ENCODE measurements at places on chromosomes 16 and 17.

- no peak for DNase-seq
Observed at GRCh38 chr17:750431-751037, 1.5 kb downstream of the GEMIN4 start.

DNA sequence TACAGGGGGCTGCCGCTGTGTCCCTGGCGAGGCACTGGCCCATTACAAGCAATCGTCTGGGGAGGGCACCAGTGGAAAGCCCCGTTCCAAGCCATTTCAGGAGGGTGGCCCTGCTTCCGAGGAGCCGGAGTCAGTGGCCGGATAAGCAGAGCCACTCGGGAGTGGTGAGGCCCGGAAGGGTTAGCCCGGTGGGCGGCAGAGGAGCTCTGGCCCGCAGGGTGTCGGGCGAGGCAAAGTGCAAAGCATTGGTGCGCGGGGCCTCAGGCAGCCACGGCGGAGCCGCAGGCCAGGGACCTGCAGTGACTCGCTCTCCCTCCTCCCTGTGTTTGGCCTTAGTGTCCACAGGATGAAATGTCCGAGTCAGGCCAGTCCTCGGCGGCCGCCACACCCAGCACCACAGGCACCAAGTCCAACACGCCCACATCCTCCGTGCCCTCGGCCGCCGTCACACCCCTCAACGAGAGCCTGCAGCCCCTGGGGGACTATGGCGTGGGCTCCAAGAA lies 24.6 kb downstream of the NME3 start:
- no peak for DNase-seq

DNA sequence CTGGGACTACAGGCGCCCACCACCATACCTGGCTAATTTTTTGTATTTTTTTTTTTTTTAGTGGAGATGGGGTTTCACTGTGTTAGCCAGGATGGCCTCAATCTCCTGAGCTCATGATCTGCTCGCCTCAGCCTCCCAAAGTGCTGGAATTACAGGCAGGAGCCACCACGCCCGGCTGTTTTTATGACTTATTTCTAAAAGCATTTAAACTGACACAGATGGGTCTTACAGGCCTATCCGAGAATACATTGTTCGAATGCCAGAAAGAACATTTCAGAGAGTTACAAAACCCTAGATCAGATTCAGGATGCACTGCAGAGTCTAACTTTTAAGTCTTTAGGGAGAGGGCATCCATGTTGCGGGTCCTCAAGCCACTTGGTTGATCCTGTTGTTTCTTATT lies 234.7 kb upstream of the MAF start:
- no peak for DNase-seq

GRCh38 chr16:22217890-22218730 lies 12.0 kb downstream of the EEF2K start:
- DNase-seq = no peak

GRCh38 chr16:495127-495748 lies 32.3 kb upstream of the CAPN15 start:
- DNase-seq = no peak

DNA sequence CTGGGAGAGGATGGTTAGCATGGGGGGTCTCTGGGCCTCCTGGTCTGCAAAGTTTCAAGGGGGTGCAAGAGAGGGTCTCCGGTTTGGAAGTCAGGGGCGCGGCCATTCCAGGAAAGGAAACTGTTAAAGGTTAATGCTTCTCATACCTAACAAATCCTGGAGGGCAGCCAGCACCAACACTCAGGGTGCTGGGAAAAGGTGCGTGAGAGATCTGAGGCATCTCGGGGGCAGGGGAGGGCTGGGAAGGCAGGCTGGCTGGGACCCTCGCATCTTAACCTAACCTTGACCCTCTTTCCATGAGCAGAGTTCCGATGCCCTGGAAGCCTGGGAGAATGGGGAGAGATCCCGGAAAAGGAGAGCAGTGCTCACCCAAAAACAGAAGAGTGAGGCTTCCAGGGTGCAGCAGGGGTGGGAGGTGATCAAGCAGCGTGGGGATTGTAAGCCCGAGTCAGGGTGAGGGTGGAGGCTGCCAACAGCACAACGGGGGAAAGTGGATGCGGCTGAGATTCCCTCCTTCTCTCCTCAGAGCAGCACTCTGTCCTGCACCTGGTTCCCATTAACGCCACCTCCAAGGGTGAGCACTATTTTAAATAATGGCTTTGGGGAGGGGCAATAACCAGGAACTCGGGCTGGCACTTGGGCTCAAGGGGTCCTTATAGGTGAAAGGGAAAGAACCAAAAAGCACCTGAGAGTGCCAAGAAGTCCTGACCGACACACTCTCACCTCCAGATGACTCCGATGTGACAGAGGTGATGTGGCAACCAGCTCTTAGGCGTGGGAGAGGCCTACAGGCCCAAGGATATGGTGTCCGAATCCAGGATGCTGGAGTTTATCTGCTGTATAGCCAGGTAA lies 996 bp downstream of the TNFSF13 start:
- DNase-seq = no peak

DNA sequence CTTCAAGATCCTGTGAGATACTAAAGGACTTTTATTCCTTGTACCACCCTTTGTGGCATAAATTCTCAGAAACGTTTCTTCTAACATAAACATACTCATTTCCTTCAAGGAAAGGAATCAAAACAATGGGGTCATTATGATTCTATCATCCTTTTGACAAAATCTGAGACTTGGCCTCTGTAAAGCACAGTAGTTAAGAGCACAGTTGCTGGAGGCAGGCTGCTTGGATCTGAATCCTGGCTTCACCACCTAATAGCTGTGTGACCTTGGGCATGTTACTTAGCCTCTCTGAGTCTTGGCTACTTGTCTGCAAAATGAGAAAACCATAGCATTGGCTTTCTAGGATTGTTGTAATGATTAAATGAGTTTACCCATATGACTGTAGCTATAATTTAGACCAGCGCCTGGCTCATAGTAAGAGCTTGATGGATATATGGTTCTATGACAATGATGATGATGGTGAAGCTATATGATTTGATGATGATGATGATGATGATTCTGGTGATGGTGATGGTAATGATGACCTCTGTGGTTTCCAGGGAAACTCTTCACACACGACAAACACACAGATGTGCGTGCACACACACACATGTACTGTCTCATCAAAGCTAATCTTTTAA lies 6.1 kb upstream of the KRT31 start:
- no peak for DNase-seq

DNA sequence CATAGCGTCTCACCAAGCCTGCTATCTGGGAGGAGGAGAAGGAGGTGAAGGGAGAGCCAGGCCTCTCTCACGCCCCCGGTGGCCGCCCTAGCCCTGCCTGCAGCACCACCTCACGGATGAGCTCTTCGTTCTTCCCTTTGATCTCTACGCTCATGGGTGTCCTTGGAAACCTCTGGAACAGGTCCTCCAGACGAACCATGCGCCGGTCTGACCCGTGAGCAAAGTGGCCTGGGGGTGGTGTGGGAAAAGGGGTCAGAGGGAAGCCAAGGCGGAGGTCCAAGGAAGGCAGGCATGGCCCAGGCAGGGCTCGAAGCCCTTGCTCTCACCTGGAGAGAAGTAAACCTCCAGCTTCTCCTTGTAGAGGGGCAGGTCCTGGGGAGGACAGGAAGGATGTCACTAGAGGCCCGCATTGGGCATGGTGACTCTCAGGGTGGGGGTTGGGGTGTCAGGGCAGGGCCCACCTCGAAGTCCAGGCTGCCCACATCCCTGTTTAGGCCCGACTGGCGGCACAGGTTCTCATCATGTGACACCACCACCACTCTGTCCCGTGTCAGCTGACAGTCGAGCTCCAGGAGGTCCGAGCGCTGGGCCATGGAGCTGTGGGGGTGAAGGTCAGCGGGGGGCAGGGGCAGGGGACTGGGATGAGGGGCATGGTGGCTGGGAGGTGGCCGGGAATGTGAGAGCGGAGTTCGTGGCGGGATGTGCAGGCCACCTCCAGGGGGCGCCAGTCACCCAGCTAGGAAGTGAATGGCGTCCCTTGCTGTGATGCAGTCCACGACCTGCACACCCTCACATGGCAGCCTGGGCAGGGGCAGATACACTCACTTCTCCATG lies 923 bp downstream of the GDPD3 start:
- peak; percentile 42 for DNase-seq

DNA sequence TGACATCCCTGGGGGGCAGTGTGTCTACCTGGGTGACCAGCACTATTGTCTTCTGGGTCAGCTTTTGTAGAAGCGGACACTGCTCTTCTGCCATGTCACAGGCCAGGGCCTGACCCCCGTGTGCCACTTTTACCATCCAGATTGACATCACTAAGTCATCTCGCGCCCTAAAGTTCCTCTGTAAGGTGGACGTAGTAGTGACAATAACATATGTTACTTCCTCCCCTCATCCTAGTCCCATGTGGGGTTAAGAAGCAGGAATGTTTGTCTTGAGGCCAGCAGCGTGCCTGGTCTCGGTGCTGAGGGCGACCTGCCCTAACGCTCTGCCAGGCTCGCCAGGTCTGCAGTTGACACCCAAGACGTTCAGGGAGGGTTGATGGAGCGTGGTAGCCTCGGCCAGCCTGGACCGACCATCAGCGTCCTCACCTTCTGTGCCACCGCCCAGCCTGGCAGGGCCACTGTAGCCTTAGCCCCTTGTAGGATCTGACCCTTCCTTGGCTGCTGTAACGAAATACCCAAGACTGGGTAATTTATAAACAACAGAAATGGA lies 20.7 kb downstream of the GAA start:
- no peak for DNase-seq

- DNase-seq = no peak
Observed at GRCh38 chr17:80364091-80364691, 50.8 kb upstream of the ENDOV start.

- DNase-seq = no peak
Observed at GRCh38 chr17:77679589-77679988, 278.9 kb upstream of the TNRC6C start.

- DNase-seq = no peak
Observed at GRCh38 chr17:74446551-74447500, 14.9 kb downstream of the GPRC5C start.

DNA sequence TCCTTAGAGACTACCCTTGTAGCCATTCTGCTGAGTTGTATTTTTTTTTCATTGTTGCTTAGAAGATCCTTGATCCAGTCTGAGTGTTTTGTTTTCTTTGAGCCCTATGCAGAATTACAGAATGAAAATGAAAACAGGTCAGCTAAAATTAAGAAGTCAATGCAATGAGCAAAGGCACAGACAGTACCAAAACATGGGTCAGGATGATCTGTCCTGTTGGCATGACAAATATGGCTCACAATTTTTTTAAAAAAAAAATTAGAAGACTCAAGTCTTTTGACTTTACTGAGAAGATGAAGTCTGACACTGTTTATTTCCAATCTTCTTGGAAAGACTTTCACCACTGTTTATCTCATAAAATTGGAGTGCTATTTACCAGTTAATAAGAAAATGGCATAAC lies 32.4 kb downstream of the KCNJ16 start:
- DNase-seq = no peak

DNA sequence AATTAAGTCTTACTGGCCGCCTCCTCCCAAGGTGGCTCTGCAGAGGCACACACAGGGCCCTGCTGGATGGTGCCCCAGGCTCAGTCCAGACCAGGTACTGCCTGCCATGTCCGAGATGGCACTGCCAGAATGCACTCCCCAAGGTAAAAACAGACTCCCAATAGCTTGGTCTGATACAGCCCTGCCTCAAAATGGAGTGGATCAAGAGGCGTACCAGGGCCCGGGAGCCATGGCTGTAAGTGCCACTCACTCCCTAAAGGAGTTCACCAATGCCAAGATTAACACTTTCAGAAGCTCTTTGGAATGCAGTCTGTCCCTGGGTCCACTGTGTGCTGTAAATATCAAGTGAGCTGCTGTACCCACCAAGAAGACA lies 576 bp upstream of the MYO18A start:
- DNase-seq = no peak

DNA sequence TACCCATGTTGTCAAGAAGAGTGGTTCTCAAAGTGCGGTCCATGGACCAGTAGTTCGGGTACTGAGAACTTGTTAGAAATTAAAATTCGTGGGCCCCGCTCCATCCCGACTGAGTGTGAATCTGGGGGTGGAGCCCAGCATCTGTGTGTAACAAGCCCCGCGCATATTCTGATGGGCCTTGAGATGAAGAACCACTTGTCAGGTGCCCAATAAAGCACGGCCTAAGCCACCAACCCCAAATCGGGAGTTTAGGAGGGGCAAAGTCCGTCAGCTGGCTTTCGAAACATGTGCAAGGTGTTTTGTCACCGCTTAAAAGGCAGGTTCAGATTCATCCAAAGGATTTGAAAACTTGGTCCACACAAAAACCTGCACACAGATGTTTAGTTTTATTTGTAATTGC lies 29.5 kb downstream of the PSMD12 start:
- no peak for DNase-seq

- no peak for DNase-seq
Observed at GRCh38 chr17:49003557-49004511, 6.6 kb downstream of the IGF2BP1 start.

DNA sequence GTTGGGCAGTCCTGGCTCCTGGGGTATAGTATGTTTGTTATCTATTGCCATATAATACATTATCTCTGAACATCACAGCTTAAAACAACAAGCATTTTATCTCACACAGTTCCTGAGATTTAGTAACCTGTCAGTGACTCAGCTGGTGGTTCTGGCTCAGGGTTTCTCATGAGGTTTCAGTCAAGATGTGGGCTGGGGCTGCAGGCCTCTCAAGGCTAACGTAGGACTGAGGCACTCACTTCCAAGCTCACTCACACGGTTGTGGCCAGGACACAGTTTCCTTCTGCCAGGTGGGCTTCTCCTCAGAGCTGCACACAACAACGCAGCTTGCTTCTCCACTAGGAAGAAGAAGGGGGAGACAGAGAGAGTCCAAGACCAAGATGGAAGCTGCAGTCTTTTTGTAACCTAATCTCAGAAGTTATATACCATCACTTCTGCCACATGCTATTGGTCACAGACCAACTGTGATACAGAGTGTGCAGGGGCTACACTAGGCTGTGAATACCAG lies 10.3 kb upstream of the MED13 start:
- DNase-seq = no peak

DNA sequence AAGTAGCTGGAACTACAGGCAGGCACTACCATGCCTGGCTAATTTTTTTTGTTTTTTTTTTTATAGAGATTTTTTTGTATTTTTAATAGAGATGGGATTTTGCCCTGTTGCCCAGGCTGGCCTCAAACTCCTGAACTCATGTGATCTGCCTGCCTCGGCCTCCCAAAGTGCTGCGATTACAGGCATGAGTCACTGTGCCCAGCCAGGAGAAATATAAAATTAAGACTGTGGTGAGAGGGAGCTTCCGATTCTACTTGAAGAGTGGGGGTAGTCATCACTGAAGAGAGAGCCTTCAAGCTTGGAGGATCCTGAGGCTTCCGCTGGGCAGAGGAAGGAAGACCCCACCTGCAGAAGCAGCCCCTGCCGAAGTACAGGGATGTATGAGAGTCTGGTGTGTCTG lies 34.4 kb upstream of the RGS9 start:
- no peak for DNase-seq

DNA sequence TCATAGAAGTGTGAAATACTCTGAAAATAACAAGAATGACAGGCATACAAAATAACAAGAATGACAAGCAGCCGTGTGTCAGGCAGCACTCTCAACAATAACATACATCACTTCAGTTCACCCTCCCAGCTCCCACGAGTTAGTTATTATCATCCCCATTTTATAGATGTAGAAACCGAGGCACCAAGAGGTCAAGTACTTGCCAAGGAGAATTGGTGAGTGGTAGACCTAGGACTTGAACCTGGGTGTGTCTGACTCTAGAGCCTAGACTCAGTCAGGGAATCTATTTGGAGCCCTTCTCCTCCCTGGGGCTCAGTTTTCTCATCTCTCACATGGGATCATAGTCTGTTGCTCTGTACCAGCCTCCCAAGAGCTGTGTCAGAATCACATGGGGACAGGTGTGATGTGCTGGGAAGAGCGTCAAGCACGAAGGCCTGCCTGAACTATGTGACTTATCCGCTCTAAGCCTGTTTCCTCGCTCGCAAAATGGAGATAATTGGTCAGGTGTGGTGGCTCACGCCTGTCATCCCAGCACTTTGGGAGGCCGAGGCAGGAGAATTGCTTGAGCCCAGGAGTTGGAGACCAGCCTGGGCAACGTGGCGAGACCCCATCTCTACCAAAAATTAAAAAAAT lies 19.4 kb upstream of the PHOSPHO1 start:
- DNase-seq = no peak

All from activated CD4-positive, alpha-beta T cell treated with anti-CD3 and anti-CD28 coated beads, Interleukin-2, amount 50 U/mL, for 24 hours (primary cell).